Skeletal muscle tissue (tissue), 5 donors: ENCODE measurements at places on chromosomes 16 and 17. TPM values are rescaled to one million over a fixed set of nuclear protein-coding genes. Genes with fewer than 3 reads are reported as not detected.

Gene BEAN1
- not detected for total RNA-seq

Gene SALL1
- not detected for total RNA-seq

Gene PHB1
- 105 TPM for total RNA-seq

Gene KRT39
- total RNA-seq: 3.1 TPM

Gene RUNDC3A
- 6.8 TPM for total RNA-seq

Gene ERN2
- total RNA-seq: not detected

Gene SLC16A5
- 4.2 TPM for total RNA-seq

Gene HYDIN
- total RNA-seq: 3.7 TPM

Gene ADAP2
- total RNA-seq: 9.4 TPM
